ENCODE measurements at places on chromosomes 5 and 9.

- no peak for DNase-seq
These were observed 20.0 kb upstream of the GRIN3A start for GRCh38 chr9:101758304-101758930.

- no peak for DNase-seq
These were observed 7.2 kb upstream of the LCN2 start for GRCh38 chr9:128142061-128142460.

DNA sequence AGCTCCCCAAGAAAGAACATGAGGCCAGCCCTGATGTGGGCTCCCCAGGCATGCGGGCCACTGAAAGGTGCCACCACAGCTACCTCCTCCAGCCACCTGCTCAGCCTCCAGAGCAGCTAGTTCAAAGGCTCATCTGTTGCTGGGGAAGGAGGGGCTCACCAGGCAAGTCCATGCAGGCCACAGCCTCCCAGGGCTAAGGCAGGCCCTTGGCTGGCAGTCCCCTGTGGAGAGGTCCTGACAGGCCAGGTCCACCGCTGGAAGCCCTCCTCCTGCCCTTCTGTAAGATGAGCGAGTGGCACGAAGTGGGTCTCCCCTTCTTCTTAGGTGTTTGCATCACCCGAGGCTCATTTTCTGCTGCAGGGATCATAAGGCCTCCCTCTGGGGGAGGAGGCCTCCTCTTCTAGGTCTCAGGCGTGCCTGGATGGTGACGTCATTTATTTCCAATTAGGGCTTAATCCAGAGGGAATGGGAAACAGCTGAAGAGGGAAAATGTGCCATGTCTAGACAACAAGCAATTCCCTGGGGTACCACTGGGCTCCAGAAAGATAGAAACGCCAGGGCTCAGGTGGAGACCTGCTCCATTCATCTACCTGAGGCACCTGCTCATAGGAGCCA is 91.6 kb downstream of the CFAP90 start:
- no peak for DNase-seq

DNA sequence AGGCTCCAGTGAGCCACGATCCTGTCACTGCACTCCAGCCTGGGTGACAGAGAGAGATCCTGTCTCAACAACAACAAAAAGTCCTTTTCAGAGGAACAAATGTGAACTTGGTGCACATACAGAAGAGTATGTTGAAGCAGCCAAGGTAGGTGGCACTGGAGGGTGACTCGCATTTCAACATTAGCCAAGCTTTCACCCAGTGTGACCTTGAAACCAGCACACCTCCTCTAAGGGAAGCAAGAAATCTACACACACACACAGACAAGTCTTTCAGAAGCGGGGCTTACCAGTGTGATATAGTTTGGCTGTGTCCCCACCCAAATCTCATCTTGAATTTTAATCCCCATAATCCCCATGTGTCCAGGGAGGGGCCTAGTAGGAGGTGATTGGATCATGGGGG is 225.2 kb downstream of the SEMA5A start:
- no peak for DNase-seq

DNA sequence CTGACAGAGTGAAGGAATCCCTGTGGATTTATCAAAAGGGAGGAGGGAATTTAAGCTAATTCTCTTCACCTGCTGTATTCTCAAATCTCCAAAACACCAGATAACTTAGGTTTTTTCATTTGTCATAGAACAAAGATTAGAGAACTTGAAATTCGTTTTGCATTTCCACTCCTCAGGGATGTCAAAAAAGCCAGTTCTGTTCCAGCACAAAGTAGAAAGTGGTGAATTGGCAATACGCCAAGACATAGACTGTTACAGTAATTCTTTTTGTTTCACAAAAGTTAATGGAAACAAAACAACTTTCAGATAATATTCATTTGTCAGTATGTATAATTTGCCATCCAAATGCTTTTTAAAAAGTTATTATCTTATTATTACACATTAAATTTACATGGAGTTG is 15.0 kb downstream of the S1PR3 start:
- DNase-seq: no peak

GRCh38 chr5:159286420-159287035 is 23.4 kb downstream of the UBLCP1 start:
- no peak for DNase-seq

DNA sequence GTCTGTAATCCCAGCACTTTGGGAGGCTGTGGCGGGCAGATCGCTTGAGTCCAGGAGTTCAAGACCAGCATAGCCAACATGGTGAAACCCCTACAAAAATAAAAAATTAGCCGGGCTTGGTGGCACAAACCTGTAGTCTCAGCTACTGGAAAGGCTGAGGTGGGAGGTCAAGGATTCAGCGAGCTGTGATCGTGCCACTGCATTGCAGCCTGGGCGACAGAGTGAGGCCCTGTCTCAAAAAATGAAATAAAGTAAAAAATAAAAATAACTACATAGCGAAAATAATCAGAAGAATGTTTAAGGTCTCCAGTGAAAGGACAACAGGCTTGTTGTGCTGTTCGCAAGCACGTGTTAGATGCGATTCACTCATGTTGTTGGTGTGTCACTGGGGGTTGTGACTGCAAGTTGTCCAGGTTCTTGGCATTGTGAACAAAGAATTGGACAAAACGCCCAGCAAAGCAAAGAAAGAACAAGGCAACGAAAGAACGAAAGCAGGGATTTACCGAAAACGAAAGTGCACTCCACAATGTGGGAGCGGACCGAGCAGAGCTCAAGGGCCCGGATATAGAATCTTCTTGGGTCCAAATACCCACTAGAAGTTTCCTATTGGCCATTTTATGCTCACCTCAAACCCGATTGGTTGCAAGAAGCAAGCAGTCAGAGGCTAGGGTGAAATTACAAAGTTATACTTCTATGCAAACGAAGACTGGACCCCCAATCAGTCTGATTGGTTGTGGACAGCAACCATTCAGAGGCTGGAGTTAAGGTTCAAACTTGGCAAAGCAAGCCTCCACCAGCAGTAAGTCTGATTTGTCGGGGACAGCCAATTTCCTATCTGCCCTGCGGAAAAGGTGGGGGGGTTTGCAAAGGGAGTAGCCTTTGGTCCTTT is 844 bp upstream of the MCCC2 start:
- DNase-seq: peak; percentile 7

DNA sequence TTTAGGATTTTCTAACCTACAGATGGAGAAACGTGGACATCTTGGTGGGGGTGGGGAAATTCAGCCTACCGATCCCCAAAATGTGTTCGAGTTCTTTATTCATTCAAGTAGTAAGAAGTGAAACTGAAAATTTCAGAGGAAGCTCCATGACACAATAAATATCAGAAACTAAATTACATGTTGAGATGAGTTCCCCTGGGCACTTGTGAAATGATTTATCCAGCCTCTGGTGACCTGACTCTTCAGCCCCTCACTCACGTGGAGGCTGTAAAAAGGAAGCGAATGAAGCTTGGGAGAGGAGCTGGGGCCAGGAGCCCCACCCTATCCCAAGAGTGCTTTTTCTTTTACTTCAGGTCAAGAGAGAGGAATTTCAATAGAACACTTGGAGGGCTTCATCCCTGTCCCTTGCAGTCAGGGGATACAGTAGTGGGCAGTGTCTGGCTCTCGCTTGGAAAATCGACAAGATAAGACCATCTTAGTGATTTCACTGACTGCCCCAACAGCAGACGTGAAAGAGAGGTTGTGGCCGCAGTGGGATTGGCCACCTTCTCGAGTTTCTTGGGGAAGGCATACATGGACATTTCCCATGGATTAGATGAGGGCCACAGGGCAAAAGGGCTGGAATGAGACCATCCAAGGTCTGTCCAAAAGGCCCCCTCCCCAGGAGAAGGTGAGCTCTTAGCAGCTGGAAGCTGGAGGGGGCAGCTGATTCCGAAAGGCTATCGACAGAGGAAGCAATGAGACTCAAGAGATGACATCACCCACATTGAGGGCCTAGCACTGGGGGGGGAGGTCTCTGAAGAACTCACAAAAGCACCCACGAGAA is 76.8 kb upstream of the SH3PXD2B start:
- no peak for DNase-seq

GRCh38 chr9:33750839-33751339 is 44.5 kb upstream of the PRSS3 start:
- no peak for DNase-seq

DNA sequence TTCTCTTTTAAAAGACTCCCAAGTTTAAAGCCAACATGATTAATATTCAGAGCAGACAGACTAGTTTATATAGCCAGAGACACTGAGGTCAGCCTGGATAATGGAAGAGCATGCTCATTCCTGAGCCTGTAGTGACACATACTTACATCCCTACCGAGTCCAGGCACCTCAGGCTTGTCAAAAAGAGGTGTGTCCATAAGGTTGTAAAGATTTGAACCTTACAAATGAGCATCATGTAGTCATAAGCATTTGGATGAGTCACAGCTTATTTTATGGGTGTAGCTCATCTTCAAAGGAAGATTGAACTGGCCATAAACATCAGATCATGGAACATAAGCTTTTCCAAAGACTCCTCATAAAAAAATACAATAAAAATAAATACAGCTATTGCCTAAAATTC is 333.5 kb downstream of the EFNA5 start:
- no peak for DNase-seq

- DNase-seq: no peak
These were observed 3.4 kb downstream of the IL13 start for GRCh38 chr5:132661231-132662003.

- no peak for DNase-seq
These were observed 1.7 kb upstream of the NTMT1 start for GRCh38 chr9:129624168-129624759.

DNA sequence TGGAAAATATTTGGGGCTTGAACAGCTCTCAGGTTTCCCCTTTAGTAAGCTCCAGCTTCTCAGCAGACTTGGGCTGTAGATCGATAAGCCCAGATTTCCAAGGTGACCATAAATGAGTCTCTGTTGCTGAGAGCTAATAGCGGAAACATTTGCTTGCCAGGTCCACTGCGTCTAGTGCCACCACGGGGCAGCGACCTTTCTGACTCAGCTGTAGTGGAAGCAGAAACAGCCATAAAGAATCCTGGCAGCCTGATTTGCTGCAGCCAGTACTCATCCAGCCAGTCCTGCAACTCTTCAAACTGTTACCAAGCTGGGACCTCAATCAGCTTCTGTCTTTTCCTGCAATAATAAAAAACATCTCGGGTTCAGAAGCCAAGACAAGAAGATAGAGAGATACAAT is 241.7 kb downstream of the DOCK8 start:
- DNase-seq: no peak

DNA sequence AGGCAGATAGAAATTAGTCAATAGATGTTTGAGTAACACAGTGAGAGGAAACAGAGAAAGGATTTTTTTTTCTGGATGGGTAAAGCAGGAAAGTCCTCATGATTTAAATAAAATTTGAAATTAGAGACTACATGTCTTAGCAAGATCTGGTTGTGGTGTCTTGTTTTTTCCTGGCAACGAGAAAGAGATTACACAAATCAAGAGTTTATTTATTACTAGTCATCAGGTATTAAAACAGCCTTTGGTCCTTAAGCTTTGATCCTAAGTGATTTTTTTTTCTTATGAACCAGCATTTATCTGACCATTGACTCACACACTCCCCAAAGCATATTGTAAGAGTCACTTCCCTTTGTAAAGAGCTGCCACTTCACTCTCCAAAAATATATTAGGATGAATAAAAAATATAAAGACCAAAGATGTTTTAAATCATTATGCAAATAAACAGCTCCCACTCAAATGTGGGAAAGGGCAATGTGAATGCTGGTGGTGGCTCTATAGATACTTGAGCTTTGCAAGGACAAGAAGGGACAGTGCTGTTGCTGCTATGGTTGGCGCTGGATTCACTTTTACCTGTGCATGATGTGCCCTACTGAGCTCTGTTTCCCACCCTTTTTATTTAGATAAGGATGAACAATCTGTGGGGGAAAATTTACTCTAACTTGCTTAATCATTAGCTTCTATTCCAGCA is 1726.5 kb downstream of the MAT2B start:
- no peak for DNase-seq

- no peak for DNase-seq
These were observed 1.7 kb downstream of the DMRT3 start for GRCh38 chr9:977838-978830.

GRCh38 chr9:83267741-83268140 is 204.8 kb upstream of the RASEF start:
- no peak for DNase-seq

DNA sequence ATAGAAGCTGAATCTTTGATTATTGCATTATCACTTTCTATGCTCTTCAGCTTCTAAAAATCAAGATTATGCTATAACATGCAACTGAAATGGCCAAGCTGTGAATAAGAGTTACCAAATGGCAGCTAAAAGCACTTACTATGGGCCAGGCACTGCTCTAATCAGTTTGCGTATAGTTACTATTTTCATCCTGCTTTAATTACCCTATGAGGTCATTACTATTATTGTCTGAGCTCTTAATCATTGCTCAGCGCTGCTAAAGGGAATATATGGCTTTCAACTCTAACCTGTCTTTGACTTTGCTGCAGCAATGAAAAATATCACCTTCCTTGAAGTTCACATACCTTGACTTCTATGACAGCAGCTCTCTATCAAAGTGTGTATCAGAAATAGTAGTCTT is 210.8 kb downstream of the TRPM3 start:
- DNase-seq: no peak

DNA sequence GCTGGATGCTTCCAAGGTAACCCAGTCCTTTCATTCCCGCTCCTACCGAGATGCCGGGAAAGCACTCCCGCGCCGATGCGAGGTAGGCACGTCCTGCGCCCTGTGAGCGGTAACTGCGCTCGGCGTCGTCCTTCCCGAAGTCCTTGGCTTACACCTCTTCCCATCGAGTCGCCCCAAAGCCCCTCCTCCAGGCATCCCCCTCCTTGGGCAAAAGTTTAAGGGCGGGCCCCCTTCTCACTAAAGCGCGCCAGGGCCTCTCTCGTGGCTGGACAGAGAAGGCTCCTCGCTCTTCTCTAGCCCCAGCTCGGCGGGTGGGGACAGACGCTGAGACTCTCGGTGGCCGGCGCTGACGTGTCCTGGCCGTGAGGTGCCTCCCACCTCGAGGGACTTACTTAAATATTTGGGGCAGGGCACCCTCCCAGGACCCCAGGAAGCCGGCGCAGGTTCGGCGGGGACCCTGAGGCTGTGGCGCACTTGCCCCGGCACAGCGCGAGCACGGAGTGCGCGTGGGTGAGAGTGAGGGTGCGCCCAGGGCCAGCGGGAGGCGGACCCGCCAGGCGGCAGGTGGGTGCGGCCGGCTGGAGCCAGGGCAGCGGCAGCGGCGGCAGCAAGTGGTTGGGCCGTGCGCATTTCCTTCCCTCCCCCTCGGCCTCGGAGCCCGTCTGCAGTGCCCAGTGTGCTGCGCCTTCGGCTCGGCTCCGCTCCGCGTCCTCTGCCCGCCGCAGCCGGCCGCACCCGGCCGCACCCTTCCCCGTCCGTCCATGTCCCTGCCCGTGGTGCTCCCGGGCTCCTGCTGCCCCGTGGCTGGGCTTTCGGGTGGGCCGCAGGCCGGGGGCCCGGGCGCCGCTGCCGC is at the start of gene ENTREP1:
ENTREP1 (plus strand) TSS at position 667 of the 853 bp plus-strand sequence; CDS start at position 762, 95 bp downstream.
- no peak for DNase-seq

Data from H1 (cell line).